ENCODE measurements at places on chromosomes 6 and 20.

GRCh38 chr6:169326067-169326799 is 72.6 kb upstream of the THBS2 start:
- DNase-seq: no peak

GRCh38 chr6:6751266-6751596 is 162.7 kb downstream of the LY86 start:
- no peak for DNase-seq

DNA sequence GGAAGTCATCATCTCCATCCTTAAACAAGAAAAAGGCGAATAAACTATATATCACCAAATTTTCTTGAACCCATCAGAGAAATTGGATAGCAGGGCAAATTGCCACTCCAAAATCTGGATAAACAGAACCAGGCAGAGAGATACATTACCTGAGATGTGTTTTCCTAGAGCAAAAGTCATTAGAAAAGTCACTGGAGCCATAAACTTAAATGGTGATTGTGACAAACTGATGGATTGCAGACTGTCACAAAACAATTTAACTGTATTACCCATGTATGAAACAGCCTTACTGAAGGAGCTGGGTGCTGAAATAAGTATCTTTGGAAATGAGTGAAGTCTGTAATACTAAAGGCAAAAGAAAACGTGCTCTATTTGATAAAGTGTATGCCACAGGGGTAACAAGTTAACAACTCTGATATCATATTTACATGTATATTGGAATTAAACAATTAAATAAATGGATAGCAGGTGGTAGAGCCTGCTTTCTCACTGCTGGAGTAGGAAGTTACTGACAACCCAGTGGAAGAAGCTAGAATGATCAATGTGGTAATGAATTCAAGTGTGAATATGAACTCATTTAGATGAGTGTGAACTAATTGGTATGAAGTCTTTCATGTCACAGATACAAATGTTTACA is 186.9 kb downstream of the LMBRD1 start:
- DNase-seq: no peak

GRCh38 chr6:152723398-152723797 is 25.7 kb downstream of the MYCT1 start:
- no peak for DNase-seq

DNA sequence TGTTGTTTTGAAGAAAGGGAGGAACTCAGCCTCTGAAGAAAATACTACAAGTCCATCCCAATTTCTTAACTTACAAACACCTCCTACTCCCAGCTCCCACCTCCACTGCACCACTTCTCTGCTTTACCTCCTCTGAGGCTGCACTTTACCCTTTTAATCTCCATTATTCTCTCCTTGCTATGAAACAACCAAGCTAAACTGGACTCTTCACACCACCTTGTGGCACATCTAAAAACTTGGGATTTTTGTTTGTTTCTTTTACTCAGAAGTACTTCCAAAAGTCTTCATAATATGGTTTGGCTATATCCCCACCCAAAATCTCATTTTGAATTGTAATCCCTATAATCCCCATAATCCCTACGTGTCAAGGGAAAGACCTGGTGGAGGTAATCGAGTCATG is 142.2 kb downstream of the MOXD1 start:
- no peak for DNase-seq

- DNase-seq: no peak
Measured at GRCh38 chr20:10551732-10552724, 116.9 kb downstream of the SLX4IP start.

DNA sequence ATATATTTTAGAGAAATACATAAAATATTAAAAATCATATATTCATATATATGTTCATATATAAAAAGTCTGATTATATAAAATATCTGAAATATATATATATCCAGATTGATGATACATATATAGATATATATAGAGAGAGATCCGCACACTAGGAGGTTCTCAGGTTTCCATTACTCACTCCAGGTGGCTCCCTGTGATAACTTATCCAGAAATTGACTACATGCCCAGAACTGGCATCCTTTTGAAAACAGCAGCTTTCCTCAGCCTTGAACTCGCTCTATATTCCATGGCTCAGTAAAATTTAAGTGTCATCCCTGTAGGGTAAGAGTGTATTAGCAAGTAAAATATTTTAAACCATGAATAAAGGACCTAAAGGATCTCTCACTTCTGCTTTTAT is 206.8 kb downstream of the TINAG start:
- DNase-seq: no peak

DNA sequence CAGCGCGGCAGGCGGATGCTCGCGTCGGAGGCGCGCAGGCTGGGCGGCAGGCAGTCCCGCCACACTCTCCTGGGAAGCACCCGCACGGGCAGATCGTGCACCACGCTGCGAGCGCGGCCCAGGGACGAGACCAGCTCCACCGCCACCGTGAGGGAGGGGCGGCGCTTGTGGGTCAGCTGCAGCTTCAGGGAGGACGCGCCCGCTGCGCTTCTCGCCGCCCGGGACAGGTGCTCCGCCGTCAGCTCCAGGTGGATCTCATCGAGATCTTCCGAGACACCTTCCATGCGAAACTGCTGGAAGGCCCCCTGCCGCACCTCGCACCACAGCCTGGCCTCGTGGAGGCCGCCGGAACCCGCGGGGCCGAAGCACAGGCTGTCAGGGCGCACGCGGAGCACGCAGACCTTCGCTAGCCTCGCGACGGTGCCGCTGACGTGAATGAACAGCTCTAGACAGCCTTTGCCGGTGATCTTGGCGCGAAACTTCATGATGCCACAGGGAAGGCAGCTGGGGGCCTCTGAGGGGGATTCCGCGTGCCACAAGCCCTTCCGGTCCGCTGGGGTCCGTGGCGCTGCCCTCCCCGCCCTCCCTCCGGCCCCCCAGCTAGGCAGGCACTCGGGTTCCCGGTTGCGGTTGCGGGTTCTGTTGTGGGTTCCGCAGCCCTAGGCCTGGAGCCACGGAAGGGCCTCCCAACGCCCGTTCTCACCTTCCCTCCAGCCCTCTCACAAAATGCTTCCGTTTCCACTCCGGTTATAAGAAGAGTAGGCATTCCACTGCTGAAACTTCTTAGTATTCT is at the start of gene HUS1B:
Gene HUS1B, minus strand, starts transcription at position 641 of the 793 bp plus-strand sequence. Its CDS starts 156 bp downstream, at position 485.
- DNase-seq: no peak

GRCh38 chr6:98648211-98648914 is 186.0 kb upstream of the POU3F2 start:
- DNase-seq: no peak

DNA sequence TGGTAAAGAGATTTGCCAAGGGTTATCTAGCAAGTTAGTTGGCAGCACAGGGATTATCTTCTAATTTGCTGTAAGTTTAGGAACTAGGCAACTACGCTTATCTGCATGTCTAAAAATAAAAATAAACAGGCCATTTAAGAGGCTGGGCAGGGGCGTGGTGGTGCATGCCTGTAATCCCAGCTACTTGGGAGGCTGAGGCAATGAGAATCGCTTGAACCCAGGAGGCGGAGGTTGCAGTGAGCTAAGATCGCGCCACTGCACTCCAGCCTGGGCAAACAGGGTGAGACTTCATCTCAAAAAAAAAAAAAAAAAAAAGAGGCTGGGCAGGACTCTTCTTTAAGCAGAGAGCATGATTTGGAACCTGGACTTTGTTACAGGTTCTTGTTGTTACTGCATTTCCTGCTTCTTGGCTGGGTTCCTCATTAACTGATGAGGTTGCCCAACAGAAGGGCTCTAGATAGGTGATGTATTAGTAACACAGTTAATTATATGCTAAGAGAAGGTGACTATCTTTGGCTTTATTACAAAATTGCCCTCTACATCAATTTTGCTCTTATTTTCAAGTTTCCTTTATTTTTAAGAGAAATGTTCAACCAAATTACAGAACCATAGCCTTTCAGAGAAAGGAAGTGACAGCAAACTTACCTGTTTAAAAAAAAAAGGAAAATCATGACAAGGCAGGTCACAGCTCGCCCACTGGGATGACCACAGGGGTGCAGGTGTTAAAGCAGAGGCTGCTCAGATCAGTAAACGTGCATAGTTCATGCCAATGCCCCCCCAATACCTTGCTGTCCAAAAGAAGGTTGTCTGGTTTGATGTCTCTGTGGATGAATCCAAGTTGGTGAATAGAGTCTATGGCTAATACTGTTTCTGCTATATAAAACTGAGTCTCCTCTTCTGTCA is 32.5 kb downstream of the STK38 start:
- DNase-seq: no peak

GRCh38 chr6:169568314-169569087 is 133.3 kb downstream of the WDR27 start:
- no peak for DNase-seq

GRCh38 chr6:134308800-134309199 is 9.1 kb downstream of the SGK1 start:
- no peak for DNase-seq

DNA sequence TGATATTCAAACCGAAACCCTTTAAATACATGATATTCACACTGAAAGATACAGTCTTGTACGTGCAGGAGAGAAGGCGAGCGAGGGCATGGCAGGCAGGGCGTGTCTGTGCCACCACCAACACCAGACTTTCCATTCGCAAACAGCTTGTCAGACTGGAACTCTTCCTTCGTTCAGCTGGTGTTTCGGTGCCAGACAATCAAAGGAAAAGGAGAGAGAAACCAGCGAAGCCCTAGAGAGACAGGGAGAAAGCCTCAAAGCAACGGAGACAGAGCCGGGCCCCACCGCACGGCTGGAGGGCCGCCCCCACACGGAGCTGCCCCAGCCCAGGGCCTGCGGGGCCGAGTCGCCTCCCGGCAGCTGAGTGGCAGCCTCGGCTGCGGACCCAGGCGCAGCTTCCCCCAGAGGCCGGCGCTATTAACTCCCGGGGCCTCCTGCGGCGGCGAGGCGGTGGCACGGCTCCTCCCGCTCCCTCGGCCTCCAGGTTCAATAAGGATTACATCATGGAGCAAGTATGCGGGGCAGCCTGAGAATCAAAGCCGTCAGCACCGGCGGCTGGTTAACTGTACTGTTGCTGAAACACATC is 32.1 kb upstream of the NR2E1 start:
- peak; percentile 36 for DNase-seq

DNA sequence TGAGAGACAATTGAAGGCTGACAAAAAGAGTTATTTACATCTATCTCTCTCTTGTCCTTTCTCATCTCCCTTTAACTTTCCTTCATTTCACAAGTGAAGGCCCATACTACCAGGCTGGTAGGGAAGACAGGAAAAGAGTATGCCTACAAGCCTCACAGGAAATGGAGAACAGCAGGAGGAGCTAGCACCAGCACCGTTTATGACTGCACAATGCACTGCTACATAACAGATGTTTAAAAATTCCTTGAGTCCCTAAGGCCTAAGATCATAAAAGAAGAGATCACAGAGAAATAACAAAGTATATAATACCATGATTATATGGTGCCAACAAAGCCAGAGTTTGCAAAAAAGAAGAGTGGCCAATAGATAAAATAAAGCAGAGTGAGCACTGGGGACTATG is 194.8 kb downstream of the UNC5CL start:
- no peak for DNase-seq

DNA sequence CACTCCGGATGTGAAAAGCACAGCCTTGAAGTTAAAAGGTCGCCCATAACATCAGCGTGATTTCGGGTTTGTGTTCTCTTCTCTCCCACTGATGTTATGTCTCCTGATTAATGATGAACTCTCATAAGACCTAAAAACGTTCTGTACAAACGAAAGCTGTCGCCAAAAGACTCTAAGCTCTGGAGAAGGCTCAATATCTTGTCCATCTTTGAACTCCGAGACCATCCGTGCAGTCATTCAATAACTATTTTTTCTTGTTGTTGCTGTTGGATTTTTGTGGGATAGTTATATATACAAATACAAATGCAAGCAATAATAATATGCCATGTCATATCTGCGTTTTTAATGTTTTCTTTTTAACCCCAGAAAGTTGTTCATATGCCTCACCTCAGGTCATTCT is 291.8 kb upstream of the MARCKS start:
- no peak for DNase-seq

DNA sequence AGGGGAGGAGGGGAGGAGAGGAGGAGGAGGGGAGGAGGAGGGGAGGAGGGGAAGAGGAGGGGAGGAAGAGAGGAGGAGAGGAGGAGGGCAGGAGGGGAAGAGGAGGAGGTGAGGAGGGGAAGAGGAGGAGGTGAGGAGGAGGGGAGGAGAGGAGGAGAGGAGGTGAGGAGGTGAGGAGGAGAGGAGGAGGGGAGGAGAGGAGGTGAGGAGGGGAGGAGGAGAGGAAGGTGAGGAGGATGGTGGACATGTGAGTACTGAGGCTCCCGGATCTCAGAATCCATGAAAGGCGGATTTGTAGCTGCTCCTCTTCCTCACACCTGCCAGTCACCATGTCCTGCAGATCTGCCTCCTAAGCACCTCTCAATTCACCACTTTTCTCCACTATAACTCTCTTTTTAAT is 59.8 kb downstream of the PSMB1 start:
- no peak for DNase-seq

- DNase-seq: no peak
Measured at GRCh38 chr6:111715321-111715720, 109.6 kb upstream of the TRAF3IP2 start.

GRCh38 chr20:14696478-14696877 is 359.1 kb upstream of the FLRT3 start:
- DNase-seq: no peak

DNA sequence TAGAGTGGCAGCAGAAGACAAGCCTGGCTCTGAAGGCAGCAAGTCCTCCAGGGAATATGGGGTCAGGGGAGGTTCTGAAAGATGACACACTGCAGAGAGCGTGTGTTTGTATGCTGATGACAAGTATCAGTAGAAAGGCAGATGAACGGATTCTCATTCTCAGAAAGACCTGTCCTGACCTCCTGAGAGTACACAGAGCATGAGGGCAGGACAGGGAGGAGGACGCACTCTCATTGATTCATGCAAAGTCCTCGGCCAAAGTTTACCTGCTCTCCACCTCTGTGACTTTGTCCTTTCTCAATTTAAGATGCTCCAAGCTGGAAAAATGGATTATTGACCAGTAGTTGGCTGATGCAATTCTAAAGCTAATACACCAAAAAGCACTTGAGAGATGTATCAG is 156.7 kb downstream of the LPA start:
- no peak for DNase-seq

DNA sequence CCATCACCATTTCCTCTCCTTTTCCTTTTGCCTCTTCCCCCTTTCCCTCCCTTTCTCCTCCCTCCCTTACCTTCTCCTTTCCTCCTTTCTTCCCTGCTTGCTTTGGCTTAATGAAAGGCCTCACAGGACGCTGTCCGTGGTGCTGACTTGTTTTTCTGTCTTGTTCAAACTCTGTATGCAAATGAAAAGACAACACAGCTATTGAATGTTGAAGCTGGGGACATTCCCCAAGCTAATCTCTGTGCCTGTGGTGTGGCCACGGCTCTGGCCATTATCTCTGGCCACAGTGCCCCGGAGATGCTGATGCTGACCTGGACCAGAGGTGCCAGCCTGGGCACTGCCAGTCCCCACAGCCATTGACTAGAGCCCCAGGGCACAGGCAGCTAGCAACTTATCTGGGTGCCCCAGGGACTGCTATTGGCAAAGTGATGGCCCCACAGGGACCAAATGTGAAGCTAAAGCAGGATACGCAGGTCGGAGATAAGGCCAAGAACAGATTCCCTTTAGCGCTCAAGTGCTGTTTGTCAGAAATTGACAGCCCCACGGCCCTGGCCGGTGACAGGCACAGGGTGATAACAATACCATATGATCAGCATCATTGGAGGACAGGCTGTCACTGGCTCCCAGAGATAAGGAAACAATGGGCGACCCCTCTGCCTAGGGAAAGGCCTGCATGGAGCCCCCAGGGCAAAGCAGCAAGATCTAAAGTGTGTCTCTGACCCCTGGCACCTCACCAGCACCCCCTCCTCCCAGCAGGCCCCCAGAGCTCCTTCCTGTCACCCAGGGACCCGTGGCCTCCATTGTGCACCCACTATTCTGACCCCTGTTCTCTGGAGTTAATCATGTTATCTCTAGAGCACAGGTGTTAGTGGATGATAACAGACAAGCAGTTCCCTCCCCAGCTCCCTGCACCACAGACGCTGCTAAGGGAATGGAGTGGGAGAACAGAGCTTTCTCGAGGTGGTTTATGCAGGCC is 31.6 kb upstream of the SLC32A1 start:
- no peak for DNase-seq

All from NCI-H2227 treated with DMSO at 0.1 percent for 48 hours (cell line).